NCI-H1092 treated with DMSO at 0.1 percent for 48 hours (cell line): ENCODE measurements at places on chromosomes 7 and 10.

DNA sequence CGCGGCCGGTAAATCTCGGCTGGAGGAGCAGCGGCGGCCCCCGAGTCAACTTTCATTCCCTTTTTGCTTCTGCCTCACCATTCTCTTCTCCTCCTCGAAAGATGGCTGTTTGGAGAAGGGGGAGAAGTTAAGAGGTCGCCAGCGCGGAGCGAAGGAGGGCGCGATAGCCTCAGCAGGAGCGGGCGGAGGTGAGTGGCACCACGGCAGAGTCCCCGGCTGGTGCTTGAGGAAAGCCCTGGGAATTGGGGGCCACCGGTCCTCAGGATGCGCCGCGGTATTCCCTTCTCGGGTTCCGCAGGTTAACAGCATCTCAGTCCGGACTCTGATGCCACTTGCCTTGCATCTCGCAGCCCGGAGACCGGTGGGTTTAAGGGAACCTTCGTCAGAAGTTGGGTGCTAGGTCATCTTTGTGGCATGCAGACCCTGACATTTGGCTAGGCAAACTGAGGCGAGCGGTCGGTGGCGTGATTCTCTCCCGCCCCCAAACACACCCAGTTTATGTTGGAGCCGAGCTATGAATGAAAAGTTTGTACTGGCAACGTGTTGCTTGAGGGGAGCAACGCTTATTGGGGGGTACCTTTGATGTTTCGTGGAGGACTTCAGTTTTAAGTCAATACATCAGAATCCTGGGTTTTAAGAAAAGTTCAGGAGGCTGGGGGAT is 59.5 kb upstream of the PRPS1L1 start:
- peak; percentile 81 for DNase-seq

GRCh38 chr10:3336673-3337293 is 164.2 kb upstream of the PITRM1 start:
- DNase-seq = no peak

DNA sequence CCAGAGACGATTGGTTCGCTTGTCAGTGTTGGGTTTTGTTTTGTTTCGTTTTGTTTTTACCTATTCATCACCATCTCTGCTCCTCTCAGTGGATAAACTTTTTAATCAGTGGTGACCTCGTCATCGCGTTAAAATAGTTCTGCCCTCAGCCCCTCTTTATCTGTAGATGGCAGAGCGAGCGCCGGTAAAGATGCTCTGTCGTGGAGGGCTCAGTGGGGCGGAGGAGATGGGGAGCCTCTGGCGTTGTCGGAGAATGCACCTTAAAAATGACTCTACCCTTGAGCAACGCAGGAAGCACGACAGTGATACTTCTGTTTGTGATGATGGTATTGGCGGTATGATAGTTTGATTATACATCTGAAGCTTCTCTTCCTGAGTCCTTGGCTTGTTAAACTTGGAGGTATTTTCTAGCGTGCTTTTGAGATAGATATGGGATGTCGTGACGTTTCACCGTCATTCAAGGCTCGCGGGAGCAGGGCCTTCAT is 554 bp downstream of the CSGALNACT2 start:
- DNase-seq = peak; percentile 47

DNA sequence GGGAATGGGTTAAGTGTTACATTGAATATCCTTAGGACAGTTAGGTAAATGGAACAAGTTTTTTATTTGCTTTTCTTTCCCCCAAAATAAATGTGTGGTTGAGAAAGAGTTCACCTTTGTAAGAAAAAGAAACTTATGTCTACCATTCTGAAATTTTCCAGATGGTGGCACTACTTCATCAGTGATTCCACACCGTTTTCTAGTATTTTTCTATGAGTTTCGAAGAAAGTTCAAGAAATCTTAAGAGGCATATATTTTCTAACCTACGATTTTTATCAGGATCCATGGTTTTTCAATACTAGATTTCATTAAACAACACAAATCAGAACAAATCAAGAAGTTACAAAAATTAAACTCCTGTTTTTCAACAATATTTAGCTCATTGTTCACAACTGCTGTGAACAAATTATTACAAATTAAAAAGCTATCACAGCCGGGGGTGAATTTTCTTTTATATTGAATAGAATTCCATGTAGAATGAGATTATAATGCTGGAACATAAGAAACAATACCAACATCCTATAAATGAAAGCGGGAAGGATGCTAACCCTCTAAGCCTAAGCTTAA is 163.1 kb upstream of the NPVF start:
- peak; percentile 64 for DNase-seq

GRCh38 chr10:83941189-83941588 is 198.1 kb upstream of the GHITM start:
- DNase-seq = no peak

- DNase-seq = no peak
Observed at GRCh38 chr10:10647331-10647730, 370.3 kb upstream of the CELF2 start.

- DNase-seq = no peak
Observed at GRCh38 chr10:70131560-70131937, 1.1 kb downstream of the AIFM2 start.

DNA sequence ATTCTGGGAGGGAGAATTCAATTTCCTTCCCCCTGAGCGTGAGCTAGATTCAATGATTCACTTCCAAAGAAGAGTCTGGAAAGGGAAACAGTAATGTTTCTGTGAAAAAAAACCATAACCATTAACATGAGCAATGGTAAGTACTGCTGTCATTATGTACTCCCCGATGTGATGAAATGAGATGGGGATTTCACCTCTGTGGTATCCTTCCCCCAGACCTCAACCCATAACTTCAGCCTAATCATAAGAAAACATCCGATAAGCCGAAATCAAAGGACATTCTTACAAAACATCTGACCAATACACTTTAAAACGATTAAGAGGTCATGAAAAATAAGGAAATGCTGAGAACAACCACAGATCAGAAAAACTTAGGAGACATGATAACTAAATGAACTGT is 27.2 kb downstream of the EZH2 start:
- DNase-seq = no peak

- DNase-seq = no peak
Observed at GRCh38 chr10:11539191-11539868, 72.1 kb downstream of the USP6NL start.

DNA sequence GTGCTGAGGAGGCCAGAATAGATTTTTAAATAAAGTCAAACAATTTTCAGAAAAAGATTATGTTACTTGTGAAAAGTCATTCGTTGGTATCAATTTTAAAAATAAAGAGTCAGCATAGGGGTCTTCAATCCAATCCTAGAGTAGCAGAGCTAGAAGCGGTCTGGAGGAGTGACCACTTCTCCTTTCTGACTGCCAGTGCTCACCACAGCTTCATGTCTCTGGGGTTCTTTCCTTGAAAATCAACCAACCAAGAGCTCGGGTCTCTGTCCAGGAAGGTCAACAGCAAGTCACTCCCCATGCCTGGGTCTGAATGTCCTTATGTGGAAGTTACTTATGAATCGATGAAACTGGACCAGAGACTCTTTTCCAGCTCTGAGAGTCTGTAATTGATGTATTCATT is 14.3 kb downstream of the PTPRN2 start:
- DNase-seq = no peak

DNA sequence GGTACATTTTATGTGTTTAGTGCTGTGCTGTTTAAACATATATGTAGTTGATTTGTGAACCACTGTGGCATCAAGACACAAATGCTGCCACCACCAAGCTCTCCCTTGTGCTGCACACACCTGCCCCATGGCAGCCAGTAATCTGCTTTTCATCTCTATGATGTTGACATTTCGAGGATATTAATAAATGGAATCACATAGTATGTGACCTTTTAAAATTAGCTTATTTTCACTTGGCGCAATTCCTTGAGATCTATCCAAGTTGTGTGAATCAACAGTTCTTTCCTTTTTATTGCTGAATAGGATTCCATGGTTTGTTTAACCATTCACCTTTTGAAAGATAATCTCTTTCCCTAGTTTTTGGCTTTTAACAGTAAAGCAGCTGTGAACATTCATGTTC is 73.1 kb downstream of the BMPR1A start:
- DNase-seq = no peak

DNA sequence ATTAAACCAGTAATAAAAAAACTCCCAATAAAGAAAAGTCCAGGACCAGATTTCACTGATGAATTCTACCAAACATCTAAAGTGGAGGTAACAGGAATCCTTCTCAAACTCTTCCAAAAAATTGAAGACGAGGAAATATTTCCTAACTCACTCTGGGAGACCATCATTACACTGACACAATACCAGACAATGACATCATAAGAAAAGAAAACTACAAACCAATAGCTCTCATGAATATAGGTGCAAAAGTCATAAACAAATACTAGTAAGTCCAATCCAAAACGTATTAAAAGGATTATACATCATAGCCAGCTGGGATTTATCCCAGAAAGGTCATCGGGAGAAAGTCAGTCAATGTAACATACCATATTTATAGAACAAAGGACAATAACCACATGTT is 94.0 kb upstream of the RAB18 start:
- DNase-seq = no peak

DNA sequence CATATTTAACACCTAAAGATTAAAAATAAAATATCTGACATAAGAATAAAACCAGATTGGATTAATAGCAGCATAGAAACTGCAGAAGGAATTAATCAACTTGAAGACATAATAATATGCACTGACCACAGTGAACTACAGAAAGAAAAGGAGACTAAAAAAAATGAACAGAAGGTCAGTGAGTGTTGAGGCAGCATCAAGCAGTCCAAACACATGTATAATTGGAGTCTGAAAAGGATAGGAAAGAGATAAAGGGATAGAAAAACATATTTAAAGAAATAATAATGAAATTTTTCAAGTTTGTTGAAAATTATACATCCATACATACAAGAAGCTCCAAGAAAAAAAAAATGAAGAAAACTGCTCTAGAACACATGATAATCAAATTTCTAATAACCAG is 756.2 kb downstream of the GATA3 start:
- no peak for DNase-seq

- no peak for DNase-seq
Observed at GRCh38 chr10:36416513-36416912, 708.9 kb upstream of the ANKRD30A start.

DNA sequence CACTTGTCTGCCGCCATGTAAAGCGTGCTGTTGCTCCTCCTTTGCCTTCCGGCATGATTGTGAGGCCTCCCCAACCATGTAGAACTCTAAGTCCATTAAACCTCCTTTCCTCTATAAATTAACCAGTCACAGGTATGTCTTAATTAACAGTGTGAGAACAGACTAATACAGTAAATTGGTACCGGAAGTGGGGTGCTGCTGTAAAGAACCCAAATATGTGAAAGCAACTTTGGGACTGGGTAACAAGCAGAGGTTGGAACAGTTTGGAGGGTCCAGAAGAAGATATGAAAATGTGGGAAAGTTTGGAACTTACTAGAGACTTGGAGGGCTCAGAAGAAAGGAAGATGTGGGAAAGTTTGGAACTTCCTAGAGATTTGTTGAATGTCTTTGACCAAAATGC is 106.8 kb upstream of the DIP2C start:
- no peak for DNase-seq

DNA sequence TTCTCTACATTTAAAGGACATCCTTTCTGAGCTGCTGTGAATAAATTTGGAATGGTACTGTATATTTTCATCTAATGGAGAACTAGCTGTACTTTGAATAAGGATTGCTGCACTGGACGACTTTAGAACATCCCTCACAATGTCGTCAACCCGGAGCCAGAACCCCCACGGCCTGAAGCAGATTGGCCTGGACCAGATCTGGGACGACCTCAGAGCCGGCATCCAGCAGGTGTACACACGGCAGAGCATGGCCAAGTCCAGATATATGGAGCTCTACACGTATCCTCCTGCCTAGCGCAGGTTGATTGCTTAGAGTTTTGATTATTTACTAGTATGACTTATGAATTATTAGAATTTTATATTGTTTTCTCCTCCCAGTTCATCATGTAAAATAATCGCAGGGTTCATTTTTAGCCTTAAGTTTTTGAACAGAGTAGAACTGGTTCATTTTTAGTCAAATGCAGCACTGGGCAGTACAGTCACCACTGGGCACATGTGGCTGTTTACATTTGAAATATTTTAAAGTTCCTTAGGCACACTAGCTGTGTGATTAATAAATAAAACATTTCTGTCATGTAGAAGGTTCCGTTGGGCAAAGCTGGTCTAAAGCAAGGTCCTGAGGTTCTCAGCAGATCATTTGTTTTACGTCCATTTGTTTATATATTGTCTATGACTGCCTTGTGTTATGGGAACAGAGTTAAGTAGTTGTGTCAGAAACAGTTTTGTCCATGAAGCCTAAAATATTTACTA is 31.5 kb downstream of the CUL1 start:
- no peak for DNase-seq

GRCh38 chr7:128408709-128409595 is 830 bp downstream of the IMPDH1 start:
- DNase-seq = no peak

DNA sequence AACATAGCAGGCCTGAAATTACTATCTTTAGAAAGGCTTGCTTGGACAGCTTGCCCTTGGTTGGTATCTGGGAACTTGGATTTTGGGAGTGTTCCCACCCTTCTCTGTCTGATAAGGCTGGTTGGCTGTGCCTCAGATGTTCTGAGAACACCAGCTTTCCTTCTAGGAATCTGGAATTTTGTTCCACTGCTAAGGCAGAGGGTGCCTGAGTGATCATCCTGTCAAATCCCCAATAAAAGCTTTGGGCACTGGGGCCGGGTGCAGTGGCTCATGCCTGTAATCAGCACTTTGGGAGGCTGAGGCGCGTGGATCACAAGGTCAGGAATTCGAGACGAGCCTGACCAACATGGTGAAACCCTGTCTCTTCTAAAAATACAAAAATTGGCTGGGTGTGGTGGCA is 5.0 kb downstream of the TRUB1 start:
- no peak for DNase-seq

- peak; percentile 10 for DNase-seq
Observed at GRCh38 chr10:50577681-50578350, 45.9 kb downstream of the SGMS1 start.

DNA sequence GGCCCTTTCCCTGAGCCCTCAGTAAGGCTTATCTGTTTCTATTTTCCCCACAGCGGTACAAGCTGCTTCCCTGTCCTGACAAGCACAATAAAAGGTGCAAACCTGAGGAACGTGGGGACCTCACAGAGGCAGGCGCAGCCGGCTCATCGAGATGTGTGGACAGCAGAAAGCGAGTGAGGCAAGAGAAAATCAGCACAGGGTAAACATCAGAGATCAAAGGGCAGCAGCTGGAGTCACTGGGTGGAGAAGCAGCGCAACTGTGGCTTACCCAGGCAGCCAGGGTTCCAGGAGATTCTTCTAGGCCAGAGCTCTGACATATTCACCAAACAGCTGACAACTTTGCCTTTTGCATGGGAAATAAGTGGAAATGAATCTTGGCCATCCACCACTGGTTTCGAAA is 212.6 kb downstream of the WDR11 start:
- DNase-seq = no peak

GRCh38 chr7:106022193-106022821 is 59.2 kb downstream of the CDHR3 start:
- peak; percentile 5 for DNase-seq
